ENCODE measurements at places on chromosomes 12 and 14. TPM values are rescaled to one million over a fixed set of nuclear protein-coding genes. Genes with fewer than 3 reads are reported as not detected.
A peak's percentile ranks its signal among the peaks of the same experiment; 100 is the strongest.

GLT1D1 gene
- total RNA-seq = 0.78 TPM

KERA gene
- not detected for total RNA-seq

GRCh38 chr12:91460469-91460868, 277.9 kb upstream of the DCN start:
- DNase-seq = no peak
- H3K36me3 ChIP-seq = no peaks in the 10 kb centered on the region
- H3K27me3 ChIP-seq = no peaks in the 10 kb centered on the region

- peaks cover 3% of the 10 kb centered on the region for H3K4me1 ChIP-seq
- DNase-seq = no peak
- H3K4me3 ChIP-seq = no peak overlapping the region
- no peaks in the 10 kb centered on the region for H3K27me3 ChIP-seq
- no peaks in the 10 kb centered on the region for H3K36me3 ChIP-seq
- no peak overlapping the region for H3K27ac ChIP-seq
Observed at GRCh38 chr12:41287500-41288141, 99.5 kb downstream of the PDZRN4 start.

GRCh38 chr12:96103067-96103644, 67.8 kb upstream of the LTA4H start:
- no peaks in the 10 kb centered on the region for H3K27me3 ChIP-seq
- no peak overlapping the region for H3K4me3 ChIP-seq
- H3K36me3 ChIP-seq = no peaks in the 10 kb centered on the region
- DNase-seq = peak; percentile 79
- H3K27ac ChIP-seq = no peak overlapping the region
- no peaks in the 10 kb centered on the region for H3K4me1 ChIP-seq

GRCh38 chr12:122884091-122884826, 11.7 kb downstream of the VPS37B start:
- no peaks in the 10 kb centered on the region for H3K36me3 ChIP-seq
- H3K27me3 ChIP-seq = no peaks in the 10 kb centered on the region
- H3K27ac ChIP-seq = no peak overlapping the region
- H3K4me3 ChIP-seq = no peak overlapping the region

DNA sequence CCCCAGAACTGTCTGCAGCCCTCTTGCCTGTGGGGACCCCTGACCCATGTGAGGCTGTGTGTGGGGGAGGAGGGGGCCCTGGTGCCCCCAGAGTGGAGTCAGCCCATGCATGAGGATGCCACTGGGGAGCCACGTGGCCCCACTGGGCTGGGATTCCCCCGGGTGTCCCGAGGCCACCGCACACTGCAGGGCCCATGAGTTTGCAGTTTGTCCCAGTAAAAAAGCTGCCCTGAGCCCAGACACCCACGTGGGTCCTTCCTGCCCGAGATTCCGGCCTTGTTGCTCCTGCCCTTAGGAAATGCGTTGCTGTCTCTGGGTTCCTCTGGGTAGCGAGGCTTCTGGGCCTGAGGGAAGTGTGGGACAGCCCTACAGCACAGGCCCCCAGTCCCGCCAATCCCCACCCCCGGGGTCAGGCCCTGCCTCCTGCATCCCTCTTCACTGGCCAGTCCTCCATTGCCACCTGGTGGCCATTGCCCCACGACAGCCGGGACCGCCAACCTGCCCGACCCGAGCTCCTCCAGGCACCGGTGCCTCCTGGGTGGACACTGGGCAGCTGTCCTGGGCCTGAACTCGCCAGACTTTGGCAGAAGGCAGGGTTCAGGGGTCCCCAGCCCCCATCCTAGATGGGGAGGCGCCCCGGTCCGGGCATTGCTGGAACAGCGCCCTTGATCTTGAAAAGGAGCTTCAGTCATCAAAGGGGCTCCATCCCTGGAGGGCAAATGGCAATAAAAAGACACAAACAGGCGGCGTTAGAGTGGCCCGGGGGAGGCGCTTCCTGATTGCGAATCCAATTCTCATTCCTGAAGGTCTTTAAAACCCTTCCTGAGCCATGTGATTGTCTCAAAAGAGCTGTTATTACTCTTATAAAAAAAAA, 15.6 kb upstream of the C14orf180 start:
- DNase-seq = peak; percentile 89
- H3K4me3 ChIP-seq = no peak overlapping the region
- H3K27ac ChIP-seq = no peak overlapping the region
- H3K4me1 ChIP-seq = no peaks in the 10 kb centered on the region
- no peaks in the 10 kb centered on the region for H3K27me3 ChIP-seq

DNA sequence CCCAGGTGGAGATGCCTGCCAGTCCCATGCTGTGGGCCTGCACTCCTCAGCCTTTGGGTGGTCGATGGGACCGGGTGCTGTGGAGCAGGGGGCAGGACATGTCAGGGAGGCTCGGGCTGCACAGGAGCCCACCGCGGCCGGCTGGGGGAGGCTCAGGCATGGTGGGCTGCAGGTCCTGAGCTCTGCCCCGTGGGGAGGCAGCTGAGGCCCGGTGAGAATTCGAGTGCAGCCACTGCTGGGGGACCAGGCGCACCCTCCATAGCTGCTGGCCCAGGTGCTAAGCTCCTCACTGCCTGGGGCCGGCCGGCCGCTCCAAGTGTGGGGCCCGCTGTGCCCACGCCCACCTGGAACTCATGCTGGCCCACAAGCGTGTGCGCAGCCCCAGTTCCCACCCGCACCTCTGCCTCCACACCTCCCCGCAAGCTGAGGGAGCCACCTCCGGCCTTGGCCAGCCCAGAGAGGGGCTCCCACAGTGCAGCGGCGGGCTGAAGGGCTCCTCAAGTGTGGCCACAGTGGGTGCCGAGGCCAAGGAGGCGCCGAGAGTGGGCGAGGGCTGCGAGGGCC, 49.6 kb downstream of the DACT1 start:
- H3K27ac ChIP-seq = no peak overlapping the region
- H3K4me3 ChIP-seq = no peak overlapping the region
- no peaks in the 10 kb centered on the region for H3K4me1 ChIP-seq
- H3K36me3 ChIP-seq = no peaks in the 10 kb centered on the region
- no peak for DNase-seq
- H3K27me3 ChIP-seq = no peaks in the 10 kb centered on the region

- no peaks in the 10 kb centered on the region for H3K27me3 ChIP-seq
- no peak for DNase-seq
- no peak overlapping the region for H3K4me3 ChIP-seq
- H3K4me1 ChIP-seq = no peaks in the 10 kb centered on the region
- H3K36me3 ChIP-seq = no peaks in the 10 kb centered on the region
Observed at GRCh38 chr12:122106843-122107242, 28.3 kb downstream of the MLXIP start.

DNA sequence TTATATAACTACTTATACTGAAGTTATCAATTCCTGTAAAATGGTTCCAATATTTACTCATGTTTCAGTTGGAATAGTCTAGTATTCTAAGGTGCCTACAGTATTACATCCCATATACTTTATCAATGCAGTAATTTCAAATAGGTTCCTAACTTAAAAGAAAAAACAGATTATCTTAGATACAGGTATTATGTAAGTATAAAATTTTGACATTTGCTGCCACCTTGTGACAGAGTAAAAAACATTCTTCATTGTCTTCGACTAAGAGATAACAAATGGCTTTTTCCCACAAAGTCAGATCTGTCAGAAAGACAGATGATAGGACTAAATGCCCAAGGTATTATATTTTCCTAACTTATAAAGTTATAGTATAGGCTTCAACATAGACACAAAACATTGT, 78.7 kb downstream of the TXNDC16 start:
- no peaks in the 10 kb centered on the region for H3K27me3 ChIP-seq
- no peaks in the 10 kb centered on the region for H3K36me3 ChIP-seq
- H3K27ac ChIP-seq = no peak overlapping the region
- no peak for DNase-seq
- no peak overlapping the region for H3K4me3 ChIP-seq

DNA sequence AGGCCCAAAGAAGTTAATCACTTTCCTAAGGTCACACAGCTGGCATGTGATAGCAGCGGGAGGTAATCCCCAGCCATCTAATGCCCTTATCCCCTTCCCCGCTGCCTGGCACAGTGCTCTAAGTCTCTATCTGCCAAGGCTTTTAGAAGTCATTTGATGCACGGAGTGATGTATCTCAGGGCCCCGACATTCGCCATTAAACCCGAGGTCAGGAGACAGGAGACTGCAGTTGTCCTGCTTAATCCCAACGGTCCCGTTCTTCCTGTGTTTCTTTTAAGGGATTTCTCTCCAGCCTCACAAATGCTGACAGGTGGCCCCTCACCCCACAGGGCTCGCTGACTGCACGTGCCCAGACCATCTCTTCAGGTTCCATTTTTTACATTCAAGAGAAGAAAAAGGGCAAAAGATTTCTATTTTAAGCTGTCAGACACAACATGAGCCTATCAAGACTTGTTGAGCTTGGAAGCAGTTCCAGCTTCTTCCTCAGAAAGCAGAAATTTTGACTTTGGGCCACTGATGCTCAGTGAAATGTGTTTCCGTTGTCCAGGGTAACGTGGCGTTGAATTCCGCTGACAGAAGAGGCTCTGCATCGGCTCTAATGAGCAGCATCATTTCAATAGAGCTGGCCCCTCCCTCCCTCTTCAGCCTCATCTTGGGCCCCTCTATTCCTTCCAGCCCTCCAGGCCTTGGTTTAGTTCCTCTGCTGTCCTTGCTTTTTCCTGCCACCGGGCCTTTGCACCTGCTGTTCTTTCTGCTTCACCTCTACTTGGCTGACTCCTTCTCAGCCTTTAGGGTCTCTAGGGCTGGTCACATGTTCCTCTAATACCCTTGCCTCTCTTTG, 171.5 kb downstream of the CHST11 start:
- no peak overlapping the region for H3K4me3 ChIP-seq
- no peaks in the 10 kb centered on the region for H3K36me3 ChIP-seq
- no peaks in the 10 kb centered on the region for H3K4me1 ChIP-seq
- DNase-seq = peak; percentile 58

DNA sequence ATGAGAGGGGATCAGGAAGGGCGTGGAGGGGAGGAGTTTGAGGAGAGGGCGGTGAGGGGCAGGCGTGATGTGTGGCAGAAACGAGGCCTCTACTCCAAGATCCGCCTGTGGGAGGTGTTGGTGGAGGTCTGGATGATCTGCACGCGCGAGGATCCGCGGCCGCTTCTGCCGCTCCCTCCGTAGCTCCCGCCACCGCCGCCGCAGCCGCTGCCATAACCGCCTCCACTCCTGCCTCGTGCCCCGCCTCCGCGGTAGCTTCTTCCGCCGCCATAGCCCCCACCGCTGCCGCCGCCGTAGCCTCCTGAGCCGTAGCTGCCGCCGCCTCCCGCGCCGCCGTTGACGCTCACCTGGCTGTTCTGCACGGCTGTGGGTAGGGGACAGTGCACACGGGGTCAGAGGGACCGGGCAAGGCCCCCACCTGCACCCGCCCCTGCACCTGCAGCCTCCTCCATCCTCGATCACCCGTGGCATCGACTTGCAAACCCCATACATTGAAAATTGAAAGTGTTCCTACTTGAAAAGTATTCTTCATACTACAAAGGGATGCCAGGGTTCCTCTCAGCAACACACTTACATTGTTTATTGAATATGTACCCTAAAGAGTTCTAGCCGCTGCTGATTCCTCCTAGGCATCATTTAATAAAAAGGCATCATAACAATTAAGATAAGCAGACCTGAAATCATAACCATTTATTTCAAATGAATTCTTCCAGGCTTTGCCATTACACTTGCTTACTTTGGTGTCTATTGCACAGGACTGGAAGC, 11.1 kb upstream of the KRT1 start:
- no peaks in the 10 kb centered on the region for H3K4me1 ChIP-seq
- no peak for DNase-seq
- H3K27me3 ChIP-seq = peaks cover 2% of the 10 kb centered on the region
- no peaks in the 10 kb centered on the region for H3K36me3 ChIP-seq
- no peak overlapping the region for H3K27ac ChIP-seq
- no peak overlapping the region for H3K4me3 ChIP-seq

DNA sequence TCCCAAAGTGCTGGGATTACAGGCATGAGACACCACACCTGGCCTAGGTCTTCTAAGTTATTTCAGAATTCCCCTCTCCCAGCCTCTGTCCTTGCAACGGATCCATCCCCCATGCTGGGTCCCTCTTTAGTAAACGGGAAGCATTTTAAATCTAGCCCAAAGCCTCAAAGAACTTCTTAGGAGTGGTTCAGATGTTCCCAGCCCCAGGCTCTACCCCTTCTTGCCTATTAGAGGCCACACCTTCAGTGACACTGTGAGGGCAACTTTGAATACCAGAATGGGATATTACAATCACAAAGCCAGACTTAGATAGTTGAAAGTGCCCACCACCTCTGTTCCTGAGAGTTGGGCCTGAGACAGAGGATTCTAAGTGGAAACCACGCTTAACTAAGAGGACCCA, 18.1 kb upstream of the SPPL3 start:
- H3K27me3 ChIP-seq = no peaks in the 10 kb centered on the region
- H3K4me3 ChIP-seq = no peak overlapping the region
- no peaks in the 10 kb centered on the region for H3K4me1 ChIP-seq
- DNase-seq = no peak
- H3K27ac ChIP-seq = no peak overlapping the region

- H3K4me3 ChIP-seq = no peak overlapping the region
- DNase-seq = no peak
- H3K4me1 ChIP-seq = peaks cover 2% of the 10 kb centered on the region
- no peaks in the 10 kb centered on the region for H3K36me3 ChIP-seq
- no peaks in the 10 kb centered on the region for H3K27me3 ChIP-seq
Observed at GRCh38 chr14:64298773-64299172, 4.6 kb upstream of the ESR2 start.

DNA sequence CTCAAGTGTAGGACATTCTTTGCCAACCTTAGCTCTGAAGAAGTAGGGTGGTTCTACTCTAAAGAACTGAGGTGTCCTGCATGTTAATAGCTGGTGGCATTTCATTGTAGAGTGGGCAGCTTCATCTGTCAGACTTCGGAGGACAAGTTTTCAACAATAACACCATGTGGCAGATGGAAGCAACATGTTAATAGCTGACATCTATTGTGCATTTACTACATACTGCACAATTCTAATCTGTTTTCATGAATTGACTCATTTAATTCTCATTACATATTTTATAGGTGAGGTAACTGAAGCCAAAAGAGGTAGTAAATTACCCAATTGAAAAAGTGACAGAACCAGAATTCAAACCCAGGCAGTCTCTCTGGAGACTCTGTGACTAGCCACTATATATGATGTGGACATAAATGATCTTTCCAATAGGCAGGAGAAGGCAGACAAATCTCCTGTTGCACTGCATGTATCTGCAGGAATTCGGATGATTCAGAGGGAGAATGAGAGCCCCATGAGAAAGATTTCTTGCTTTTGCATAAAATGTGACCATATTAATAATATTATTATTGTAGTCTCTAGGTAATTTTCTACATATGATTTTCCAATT, 137.2 kb upstream of the E2F7 start:
- no peaks in the 10 kb centered on the region for H3K36me3 ChIP-seq
- no peak for DNase-seq
- no peaks in the 10 kb centered on the region for H3K27me3 ChIP-seq
- H3K4me3 ChIP-seq = no peak overlapping the region

GRCh38 chr12:54611715-54612149, 23.0 kb downstream of the LACRT start:
- DNase-seq = no peak
- no peak overlapping the region for H3K4me3 ChIP-seq
- no peaks in the 10 kb centered on the region for H3K4me1 ChIP-seq
- H3K36me3 ChIP-seq = no peaks in the 10 kb centered on the region

All from aorta (tissue), 5 donors.